Activated CD4-positive, alpha-beta T cell treated with anti-CD3 and anti-CD28 coated beads for 36 hours (primary cell): ENCODE measurements at places on chromosomes 5 and 9.
A peak's percentile ranks its signal among the peaks of the same experiment; 100 is the strongest.

DNA sequence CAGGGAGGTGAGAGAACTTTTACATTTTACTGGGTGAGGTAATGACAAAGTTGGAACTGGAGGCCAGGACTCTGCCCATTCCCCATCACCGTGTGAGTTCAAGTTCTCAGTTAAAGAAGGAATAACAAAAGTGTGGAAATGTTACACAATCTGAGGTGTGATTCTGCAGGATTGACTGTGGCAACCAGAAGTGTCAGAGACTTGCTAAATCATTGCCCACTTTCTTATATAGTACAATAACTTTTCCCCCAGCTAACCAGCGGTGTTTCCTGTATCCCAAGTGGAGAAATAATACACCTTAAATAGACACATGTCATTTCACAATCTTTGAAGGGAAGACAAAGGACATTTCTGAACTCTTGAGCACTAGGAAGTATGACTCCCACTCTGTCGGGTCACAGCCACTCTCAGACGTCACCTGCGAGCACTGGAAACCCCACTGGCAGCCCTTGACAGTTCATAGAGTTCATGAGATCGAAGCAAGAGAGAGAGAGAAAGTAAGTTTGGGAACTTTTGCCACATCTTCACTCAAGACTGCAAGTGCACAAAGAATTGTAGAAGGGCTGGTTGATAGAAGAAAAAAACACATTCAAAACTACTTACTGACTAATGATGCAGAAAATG, 28.4 kb downstream of the PAX5 start:
- no peak for DNase-seq

DNA sequence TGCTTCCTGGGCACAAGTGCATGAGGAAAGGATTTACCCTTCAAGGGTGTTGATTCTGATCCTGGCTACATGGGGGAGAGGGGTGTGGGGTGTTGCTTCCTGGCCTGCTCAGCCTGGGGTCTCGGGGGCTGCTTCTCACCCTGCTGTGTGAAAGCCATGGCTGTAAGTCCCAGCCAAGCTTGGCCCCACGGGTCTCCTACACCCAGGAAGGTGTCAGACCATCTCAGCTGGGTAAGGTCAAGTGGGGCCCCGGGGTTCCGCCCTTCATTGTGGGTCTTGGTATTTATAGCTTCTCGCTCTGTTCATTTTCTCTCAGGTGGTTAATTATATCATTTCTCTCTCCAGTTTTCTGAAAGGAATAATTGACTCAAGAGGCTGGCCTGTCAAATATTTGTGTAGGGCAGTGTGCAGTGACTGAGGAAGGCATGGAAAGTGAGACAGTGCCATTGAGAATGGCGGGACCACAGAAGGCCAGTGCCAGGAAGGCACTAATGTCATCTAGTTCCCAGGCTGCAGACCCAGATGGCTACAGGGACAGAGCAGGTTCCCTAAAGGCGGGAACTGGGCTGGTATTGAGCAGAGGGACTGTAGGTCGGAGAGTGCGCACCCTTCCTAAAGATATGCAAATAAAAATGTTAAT, 126.0 kb downstream of the FOXD1 start:
- DNase-seq, result no peak

GRCh38 chr5:112063856-112064255, 306.9 kb upstream of the NREP start:
- DNase-seq, result no peak

DNA sequence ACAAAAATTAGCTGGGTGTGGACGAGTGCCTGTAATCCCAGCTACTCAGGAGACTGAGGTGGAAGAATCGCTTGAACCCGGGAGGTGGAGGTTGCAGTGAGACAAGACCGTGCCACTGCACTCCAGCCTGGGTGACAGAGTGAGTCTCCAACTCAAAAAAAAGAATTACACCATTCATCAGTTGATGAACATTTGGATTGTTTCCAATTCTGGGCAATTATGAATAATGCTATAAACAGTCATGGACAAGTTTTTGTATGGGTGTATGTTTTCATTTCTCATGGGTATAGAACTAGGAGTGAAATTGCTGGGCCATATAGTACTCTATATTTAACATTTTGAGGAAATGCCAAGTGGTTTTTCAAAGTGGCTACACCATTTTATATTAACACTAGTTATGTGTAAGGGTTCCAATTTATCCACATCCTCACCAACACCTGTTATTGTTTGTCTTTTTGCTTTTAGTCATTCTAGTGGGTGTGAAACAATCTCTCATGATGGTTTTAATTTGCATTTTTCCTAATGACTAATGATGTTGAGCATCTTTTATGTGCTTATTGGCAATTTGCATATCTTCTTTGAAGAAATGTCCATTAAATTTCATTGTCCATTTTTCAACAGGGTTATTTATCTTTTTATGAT, 9.0 kb upstream of the CCDC125 start:
- DNase-seq, result no peak

GRCh38 chr5:167918184-167918812, 373.1 kb upstream of the WWC1 start:
- DNase-seq, result no peak

DNA sequence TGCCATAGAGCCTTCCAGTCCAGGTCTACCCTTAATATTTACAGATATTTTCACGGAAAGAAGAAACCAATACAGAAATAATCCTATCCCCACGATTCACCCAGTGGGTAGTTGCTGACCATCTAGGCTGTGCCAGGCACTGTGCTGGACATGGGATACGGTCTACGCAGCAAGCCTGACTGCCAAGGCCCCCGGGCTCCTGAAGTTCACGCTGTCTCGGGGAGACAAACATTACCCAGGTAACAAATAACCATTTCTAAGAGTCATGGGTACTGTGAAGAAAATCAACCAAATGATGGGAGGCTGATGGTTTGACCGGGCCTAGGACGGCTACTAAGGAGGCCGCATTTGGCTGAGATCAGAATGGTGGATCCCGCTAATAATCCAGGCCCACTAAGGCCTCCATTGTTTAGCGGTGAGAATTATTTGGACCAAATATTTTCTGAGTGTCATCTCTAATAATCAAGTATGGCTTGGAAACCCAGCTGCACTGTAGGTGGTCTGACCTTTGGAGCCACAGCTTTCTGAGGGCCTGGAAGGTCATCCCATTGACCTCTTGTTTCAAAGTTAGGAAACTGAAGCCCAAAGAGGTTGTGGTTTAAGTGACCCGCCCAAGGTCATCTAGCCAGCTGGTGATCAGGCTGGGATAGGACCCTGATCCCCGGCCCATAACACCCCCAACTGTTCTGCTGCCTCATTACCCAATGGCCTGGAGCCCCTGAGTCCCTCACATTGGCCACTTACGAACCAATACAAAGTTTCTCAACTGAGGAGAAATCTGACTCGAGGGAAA, 82.4 kb downstream of the AK8 start:
- no peak for DNase-seq

- peak; percentile 9 for DNase-seq
Observed at GRCh38 chr5:157997991-157998504, 139.1 kb upstream of the CLINT1 start.

DNA sequence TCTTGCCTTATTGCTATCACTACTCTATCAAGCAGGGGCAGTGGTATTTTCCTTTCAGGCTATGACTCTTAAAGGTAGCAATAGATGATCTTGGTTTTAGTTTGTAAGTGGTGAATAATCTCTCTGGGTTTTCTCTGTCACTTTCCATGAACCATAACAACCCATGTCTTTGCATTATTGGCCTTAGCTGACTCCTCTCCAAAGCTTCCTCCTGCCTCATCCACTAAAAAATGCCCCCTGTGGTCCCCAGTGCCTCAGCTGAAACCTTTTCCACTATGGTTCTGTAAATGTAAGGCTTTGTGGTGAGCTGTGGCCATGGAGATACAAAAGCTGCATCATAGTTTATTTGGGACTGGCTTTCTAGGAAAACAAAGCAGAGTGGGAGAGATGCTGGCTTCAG, 128.8 kb downstream of the GPBP1 start:
- peak; percentile 42 for DNase-seq

- no peak for DNase-seq
Observed at GRCh38 chr5:32044939-32045338, 129.2 kb downstream of the GOLPH3 start.

- peak; percentile 20 for DNase-seq
Observed at GRCh38 chr5:9545992-9546851, at the start of gene SEMA5A. TSS of gene SEMA5A (minus strand) at chr5:9546075. CDS start at chr5:9379946, 166,129 bp downstream.

DNA sequence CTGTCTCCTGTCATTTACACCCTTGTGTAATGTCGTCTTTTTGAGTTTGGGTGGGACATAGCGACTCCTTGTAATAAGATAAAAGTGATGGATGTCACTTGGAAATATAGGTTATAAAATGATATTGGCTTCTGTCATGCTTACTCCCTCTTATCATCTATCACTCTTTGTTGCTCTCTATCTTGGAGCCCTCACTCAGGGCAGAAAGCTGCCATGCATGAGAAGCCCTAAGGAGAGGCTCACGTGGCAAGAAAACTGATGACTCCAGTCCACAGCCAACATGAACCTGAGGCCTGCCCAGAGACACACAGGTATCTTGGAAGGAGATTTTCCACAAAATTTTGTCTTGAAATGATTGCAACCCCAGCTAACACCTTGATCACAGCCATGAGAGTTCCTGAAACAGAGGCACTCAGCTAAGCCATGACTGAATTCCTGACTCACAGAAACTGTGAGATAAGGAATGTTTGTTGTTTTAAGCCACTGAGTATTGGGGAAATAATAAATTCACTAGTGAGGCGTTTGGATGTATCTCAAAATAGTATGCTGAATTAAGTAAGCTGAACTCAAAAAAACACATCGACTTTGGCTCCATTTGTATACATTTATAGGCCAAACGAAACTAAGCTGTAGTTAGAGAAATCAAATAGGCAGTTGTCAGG, 216.7 kb downstream of the CDH18 start:
- no peak for DNase-seq

- no peak for DNase-seq
Observed at GRCh38 chr5:81140441-81140840, 92.7 kb upstream of the CKMT2 start.

DNA sequence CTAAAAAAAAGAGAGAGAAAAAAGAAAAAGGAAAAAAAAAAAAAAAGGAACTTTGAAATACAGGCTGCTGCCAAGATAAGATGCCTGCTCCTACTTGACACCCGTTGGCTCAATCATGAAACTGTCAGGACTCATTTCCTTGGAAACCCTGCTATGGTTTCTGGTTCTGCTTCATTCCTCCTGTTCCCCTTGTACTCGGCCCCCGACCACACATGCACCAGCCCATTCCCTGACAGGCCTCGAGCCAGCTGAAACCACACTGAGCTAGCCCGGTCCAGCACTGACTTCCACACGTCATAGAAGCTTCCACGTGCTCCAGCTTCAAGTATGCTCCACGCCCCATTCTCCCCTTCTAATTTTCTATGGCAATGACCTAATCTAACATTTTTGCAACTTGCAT, 93.2 kb downstream of the MYO10 start:
- no peak for DNase-seq

GRCh38 chr5:156119692-156120091, 207.3 kb upstream of the SGCD start:
- no peak for DNase-seq

DNA sequence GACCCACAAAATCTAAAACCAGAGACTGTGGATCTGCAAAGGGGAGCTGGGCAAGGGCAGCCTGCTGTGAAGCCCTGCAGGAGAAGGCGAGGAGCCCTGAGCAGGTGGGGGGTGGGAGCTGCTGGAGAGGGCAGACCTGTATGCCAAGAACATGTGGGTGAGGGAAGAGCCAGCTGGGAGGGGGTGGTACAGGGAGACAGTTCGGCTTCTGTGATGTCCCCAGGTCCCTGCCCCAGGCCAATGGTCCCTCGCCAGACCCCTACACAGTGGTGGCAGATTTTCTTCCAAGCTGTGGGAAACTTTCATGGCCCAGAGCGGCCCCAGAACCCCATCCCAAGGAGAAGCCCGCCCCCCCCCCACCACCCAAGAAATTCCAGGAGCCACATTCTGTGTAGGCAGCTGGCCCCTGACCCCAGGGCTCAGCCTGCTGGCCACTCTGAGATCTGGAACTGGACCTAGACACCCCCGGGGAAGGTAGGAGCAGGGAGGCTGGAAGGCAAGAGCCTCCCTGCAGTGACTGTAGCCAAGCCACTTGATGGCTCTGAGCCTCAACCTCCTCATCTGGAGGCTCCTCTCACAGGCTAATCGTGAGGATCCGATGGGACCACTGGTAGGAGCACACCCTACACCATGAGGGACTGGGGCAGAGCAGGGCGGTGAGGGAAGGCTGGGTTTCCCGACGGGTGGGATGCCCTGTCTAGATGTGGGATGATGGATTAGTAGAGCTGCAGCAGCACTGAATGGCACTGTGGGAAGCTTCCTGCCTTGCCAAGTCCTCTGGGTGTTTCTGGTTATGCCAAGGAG, 22.6 kb upstream of the CSF1R start:
- no peak for DNase-seq

DNA sequence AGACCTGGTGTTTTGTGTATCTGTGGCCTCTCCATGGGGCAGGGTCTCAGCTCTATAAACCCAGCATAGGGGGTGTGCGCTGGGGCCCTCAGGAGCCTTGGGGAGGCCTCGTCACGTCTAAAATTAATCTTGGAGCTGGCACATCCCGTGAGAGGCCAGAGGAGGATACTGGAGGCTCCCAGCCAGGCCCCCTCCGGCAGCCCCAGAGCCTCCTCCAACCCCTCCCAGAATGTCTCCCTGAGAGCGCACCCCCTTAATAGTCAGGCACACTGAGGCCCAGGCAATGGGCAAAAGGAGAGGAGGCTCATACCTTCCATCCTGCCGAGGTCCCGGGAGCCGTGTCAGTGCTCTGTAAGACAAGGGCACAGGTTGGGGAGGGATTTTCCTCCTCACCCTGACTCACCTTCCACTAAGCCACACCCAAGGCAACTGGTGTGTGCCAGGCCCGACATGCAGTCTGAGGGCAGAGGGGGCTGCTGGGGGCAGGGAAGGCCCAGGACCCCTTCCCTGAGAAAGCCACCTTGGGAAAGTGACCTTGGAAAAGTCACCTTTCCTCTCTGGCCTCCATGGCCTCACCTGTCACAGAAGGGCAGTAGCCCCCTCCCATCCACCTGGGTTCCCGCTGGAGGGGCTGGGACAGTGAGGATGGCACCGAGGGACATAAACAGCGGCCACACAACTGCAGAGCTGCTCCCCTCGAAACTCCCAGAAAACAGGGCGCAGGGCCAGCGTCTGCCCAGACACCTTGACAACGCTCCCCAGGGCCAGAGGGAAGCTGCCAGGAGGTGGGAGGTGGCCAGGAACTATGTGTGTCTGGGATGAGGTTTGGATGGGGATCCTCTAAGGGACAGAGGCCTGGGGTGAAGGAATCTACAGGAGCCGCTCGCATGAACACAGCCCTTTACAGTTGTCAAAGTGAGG, 2.9 kb downstream of the AK1 start:
- DNase-seq, result no peak

DNA sequence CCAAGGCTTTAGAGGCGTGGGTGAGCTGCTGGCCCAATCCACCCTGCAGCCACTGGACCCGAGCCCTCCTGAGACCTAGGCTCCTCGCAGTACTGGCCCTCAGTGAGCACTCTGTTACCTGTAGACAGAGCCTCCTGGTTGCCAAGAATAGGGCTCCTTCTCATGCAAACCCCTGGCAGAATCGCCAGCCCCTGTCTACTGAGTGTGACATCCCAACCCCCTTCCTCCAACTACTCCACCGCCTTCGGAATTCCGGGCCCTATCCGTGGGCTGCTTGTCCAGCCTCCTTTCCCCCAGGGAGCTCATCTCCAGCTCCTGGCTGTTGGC, 23.8 kb upstream of the COL5A1 start:
- peak; percentile 2 for DNase-seq

GRCh38 chr5:79827159-79827629, 137.6 kb downstream of the CMYA5 start:
- no peak for DNase-seq

- no peak for DNase-seq
Observed at GRCh38 chr9:35308316-35308715, 146.5 kb downstream of the UNC13B start.
